Ovary (tissue), 10 donors: ENCODE measurements at places on chromosomes 5 and 9.

GRCh38 chr9:37148181-37148580, 27.8 kb downstream of the ZCCHC7 start:
- no peak for DNase-seq

GRCh38 chr9:272251-273213, 57.9 kb downstream of the DOCK8 start:
- DNase-seq: no peak

GRCh38 chr5:58855851-58856739, 273.2 kb downstream of the RAB3C start:
- DNase-seq: no peak

- DNase-seq: no peak
Measured at GRCh38 chr5:55338810-55339243, 31.0 kb downstream of the MTREX start.

- DNase-seq: no peak
Measured at GRCh38 chr5:39178171-39178570, 41.2 kb downstream of the FYB1 start.
